Fibroblast of skin of right biceps (primary cell): ENCODE measurements at places on chromosomes 11 and 22.
A peak's percentile ranks its signal among the peaks of the same experiment; 100 is the strongest.

- no peak for DNase-seq
Observed at GRCh38 chr11:122802876-122803275, 35.4 kb upstream of the CRTAM start.

GRCh38 chr22:44881624-44882023 is 128.2 kb downstream of the PHF21B start:
- DNase-seq = no peak

GRCh38 chr11:34308049-34308912 is 49.5 kb downstream of the ABTB2 start:
- DNase-seq = peak; percentile 29

- DNase-seq = no peak
Observed at GRCh38 chr11:40037005-40037404, 1422.4 kb downstream of the LRRC4C start.
